ENCODE measurements at places on chromosomes 4 and X.

DNA sequence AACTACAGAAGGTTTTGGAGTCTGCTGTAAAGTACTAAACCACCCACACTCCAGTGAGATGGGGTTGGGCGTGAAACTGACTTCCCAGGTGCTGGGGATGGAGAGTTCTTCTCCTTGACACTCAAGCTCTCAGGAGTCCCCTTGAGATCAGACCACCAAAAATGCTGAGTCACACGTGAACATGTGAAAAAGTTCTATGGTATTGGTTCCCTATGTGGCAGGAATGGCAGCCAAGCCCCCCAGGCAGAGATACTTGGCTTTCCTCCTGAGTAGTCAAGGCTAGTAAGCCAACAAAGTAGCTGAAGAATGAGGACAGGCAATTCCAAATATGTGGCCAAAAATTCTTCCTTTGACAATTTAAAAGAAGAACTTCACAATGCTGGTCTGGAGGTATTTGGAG lies 222.0 kb upstream of the ADAMTS3 start:
- DNase-seq = no peak

DNA sequence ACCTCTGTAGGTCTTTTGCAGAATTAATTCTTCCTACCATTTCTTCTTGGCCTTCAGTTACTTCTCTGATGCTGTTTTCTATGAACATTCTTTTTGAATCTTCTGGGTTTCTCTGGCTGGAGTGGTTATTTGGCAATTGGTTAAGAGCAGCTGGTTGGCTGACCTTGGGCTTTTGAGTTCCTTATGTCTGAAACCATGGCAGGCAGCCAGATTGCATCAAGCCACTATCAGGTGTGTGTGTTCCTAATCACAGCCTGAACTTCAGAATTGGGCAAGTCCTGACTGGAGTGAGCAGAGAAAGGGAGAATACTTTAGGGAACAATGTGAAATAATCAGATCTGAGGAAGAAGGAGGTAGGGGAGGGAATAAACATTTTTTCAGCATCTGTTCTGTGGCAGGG lies 90.2 kb downstream of the ARHGAP10 start:
- no peak for DNase-seq

DNA sequence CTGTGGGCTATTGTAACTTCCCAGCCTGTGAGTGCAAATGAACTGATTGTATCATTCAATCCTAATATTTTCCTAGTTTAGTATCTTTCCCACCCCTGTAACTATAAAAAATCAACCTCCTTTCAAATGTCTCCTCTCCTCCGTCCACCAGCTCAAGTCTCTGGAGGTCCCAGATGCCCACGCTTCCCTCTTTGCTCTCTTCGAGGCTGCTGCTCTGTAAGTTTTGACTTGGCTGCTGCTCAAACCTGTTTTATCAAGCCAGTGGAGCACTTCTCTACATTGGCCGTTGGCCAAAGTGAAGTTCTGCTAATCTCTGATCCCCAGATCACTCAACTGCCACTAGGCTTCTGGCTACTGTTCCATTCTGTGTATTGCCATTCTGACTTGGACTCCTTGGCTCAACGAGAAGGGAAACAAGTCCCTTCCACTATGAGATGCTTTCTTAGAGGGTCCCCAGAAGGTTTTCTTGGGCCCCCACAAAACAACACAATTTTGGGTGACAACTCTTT lies 60.7 kb upstream of the RAPGEF2 start:
- DNase-seq = no peak

DNA sequence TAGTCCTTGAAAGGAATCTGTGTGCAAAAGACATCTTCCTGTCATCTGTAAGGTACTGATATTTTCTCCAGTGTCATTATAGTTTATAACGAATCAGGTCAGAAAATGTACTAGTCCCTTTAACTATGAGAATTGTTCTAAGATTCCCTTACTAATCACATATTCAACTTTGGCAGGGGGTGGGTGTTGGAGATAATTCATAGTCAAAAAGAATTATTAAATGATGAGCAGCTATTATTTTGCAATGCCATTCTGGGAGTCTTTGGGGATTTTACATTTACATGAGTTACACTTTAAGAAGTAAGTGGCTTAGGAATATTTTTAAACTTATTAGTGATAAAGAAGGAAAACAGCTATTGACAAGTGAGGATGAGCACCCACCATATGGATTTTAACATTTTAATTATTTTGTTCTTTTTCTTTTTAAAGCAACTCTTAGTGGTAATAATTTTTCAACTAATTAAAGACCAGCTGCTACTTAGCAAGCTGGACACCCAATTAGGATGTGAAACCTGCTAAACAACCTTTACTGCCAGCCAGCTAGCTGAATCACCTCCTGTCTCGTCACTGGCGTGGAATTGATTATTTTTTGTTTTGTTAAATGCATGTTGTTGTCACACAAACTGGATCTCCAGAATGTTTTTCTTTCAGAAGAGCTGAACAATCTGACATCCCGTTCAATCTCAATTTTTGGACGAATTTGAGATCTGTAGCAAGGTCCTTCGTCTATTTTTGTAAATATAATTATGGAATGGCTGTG lies 219.2 kb downstream of the ARAP2 start:
- DNase-seq = no peak

- no peak for DNase-seq
Observed at GRCh38 chrX:18719852-18720251, 12.4 kb downstream of the PPEF1 start.

DNA sequence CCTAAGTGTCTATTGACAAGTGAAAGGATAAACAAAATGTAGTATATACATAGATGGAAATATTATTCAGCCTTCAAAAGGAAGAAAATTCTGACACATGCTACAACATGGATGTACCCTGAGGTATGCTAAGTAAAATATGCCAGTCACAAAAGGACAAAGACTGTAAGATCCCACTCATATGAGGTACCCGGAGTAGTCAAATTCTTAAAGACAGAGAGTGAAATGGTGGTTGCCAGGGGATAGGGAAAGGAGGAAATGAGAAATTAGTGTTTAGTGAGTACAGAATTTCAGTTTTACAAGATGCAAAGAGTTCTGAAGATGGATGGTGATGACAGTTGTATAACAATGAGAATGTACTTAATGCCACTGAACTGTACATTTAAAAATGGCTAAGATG lies 102.3 kb upstream of the NAP1L5 start:
- DNase-seq = no peak

DNA sequence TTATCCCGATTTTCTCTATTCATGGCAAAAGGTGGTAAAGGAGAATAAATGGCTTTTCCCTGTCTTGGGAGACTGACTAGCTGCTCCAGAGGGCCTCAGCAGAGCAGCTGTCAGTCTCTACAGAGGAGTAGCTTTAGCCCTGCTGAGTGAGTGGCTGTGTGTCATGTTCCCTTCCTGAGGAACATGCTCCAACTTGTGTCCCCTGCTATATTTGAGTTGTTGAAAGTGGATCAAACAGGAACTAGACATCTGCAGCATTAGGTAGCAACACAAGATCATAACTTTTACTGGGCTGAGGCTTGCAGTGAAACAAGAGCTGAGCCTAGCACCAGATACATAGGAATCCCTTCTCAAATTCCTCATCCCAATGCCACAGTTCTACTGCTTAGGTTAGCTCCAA lies 26.7 kb upstream of the PLAC1 start:
- no peak for DNase-seq

DNA sequence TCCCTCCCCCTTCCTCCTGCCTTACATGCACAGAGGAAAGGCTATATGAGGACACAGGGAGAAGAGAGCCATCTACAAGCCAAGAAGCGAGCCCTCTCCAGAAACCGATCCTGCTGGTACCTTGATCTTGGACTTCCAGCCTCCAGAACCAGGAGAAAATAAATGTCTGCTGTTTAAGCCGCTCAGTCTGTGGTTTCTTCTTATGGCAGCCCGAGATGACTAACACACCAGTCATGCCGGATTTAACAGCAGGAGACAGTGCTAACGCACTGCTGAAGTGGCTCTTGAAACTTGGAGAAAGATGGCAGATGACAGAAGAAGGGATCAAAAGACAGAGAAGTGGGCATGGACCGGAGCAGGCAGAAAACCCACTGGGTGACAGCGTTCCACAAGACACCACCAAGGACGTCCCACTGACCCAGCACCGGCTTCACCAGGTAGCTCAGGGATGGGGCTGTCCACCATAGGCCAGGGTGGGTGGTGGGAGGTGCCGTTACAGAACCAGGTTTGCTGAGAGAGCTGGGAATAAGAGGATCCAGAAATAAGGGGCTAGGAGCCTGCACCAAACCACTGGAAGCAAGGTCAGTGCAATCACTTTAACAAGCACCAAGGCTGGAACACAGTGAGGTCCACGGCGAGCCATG lies 6.2 kb upstream of the MAN2B2 start:
- no peak for DNase-seq

- DNase-seq = no peak
Observed at GRCh38 chr4:56466910-56467283, 520 bp upstream of the SRP72 start.

GRCh38 chr4:124519196-124519595 lies 193.3 kb downstream of the ANKRD50 start:
- DNase-seq = no peak

DNA sequence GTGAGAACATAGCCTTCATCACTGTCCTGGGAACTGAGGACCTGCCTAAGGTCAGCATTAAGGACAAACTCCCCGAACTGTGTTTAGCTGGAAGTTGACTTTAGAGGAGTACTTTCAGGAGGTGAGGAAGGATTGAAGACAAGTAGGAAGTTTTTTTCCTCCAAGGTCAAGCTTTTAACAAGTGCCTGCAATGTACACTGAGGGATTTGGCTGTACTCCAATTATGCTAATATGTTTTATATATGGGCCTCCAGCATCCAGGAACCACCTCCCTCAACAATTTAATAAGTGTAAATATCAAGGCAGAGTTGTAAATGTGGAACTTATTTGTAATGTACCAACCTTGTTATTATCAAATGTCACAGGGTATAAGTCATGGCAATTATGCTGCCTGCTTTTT lies 726.2 kb downstream of the RPA4 start:
- DNase-seq = no peak

GRCh38 chr4:153566631-153567150 lies 100.5 kb downstream of the TMEM131L start:
- DNase-seq = no peak

DNA sequence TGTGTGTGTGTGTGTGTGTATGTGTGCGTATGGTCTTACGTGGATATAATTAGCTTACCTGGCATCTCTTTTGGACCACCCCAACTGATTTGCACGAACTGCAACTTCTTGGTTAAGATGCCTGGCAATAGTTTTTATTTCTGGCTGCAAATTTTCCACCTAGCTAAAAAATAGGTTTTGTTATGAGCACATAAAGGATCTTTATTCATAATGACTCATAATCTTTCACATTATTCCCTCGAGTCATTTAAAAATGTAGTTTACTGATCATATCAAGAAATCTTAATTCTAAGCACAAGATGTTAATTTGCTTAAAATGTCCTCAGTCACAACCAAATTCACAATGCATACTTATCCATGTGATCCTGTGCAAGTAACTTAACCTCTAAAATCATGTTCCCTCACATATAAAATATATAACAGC lies 1.5 kb downstream of the COX18 start:
- DNase-seq = no peak

DNA sequence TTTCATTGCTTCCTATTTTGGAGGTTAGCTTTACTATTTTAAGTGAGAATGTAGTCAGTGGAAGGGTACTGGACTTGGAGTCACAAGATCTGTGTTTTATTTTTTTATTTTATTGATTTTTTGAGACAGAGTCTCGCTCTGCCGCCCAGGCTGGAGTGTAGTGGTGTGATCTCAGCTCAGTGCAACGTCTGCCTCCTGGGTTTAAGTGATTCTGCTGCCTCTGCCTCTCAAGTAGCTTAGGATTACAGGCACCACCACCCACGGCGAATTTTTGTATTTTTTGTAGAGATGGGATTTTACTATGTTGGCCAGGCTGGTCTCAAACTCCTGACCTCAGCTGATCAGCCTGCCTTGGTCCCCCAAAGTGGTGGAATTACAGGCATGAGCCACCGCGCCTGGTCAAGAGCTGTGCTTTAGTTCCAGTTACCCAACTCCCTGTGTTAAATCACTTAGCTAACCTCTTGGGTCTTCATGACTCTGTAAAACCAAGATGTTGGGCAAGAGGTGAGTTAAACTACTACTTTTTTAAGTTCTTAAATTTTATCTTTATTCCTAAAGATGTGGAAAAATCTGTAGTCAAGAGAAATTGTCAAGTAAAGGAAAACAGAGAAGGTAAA lies 11.2 kb downstream of the USP9X start:
- no peak for DNase-seq

- DNase-seq = no peak
Observed at GRCh38 chr4:43990551-43990950, 458.1 kb downstream of the KCTD8 start.

DNA sequence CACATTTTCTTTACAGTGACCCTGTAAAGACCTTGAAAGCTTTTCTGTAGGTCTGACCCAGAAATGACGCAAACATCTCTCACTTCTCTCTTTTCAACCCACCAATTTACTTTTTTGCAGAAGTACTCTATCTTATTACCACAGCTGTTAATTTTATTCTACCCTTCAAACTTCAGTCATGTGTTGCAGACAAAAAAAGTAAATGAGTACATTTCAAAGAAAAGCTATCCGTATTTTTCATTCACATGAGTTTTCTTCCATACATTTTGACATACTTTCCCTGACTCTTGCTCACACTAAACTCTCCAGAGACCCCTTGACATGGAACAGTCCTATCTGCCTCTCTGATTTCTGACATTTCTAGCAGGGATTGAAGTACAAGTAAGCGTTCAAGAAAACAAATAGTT lies 51.7 kb downstream of the SLC7A11 start:
- DNase-seq = no peak

DNA sequence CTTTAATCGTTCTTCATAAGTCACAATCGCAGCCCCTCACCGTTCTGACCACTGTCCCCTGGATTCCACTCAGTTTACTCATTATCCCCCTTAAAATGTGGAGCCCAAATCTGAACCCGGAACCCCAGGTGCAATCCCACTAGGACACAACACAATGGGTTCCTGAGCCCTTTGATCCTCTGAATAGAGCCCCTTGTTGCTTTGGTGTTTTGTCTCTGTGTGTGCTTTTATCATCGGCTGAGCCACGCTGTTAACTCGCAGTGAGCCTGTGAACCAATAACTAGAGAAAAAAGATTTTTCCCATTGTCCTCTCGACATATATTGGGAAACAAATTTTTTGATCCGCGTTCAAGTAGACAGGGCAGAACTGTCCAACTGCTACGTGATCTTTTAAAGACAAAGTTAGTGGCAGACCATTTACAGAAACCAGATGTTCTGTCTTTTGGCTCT lies 617 bp upstream of the PDHA1 start:
- DNase-seq = no peak
